ENCODE measurements at places on chromosomes 16 and 17. TPM values are rescaled to one million over a fixed set of nuclear protein-coding genes. Genes with fewer than 3 reads are reported as not detected.

DNA sequence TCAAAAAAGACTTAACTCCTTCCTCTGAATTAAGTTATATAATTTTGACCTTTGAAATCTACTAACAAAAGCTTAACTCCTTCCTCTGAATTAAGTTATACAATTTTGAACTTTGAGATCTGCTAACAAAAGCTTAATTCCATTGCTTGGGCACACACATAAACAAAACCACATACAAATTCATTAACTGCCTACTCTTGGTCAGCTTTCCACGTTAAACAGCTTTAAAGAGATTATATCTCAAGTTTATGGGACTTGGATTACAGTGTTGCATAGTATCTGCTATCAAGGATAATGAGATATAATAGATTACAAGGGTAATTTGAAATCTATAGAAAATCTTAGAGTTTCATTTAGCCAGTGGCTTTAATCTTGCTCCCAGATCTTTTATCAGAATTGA is 23.5 kb downstream of the COX10 start:
- no peak for DNase-seq

DNA sequence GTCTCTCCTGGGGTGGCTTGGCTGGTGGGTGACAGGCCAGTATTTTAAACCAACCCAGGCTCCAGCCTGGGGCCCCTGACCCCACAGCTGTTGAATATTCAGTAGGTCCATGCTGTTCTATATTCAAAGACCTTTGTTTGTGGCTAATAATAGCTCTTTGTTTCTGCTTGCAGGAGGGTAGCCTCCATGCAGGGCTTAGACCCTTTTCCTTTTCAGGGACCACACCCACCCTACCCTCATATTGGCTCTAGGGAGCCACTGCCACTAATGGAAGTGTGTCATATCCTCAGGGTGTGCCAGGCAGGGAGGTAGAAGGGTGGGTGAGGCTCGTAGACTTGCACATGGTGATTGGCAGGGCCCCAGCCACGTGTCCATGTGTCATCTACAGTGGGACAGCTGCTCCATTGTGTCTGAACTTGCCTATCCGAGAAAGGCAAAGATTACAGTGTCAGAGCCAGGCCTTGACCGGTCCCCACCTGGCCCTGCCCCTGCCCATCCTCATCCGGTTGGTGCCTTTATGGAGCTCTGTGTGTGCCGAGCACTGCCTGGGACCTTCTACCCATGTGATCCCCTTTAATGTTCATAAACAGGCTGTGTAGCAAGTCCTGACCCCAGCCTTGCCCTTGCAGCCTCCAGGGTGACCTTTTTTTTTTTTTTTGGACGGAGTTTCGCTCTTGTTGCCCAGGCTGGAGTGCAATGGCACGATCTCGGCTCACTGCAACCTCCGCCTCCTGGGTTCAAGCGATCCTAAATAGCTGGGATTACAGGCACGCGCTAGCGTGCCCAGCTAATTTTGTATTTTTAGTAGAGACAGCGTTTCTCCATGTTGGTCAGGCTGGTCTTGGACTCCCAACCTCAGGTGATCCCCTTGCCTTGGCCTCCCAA is 22.1 kb downstream of the TMC7 start:
- no peak for DNase-seq

DNA sequence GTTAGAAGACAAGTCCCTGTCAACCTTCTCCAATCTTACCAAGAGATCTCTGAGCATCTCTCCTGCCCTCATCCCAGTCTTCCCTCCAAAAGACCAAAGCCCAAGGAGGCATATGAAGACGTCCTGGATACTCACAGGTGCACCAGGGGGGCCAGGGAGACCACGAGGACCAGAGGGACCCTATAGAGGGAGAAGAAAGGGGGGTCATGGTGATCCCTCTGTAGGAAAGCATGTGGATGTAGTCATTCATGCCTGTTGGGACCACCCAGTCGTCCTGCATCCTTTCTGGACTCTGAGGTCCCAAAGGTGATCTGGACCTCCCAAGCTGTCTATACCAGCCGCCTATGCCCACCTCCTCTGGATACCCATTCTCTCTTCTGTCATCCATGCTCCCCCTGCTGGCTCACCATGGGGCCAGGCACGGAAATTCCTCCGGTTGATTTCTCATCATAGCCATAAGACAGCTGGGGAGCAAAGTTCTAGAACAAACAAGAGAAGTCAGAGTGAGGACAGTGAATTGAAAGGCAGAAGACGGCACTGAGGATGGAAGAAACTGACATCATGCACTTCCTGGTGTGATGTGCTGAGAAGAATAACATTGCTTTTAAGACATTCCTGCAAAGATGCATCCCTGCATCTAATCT is 3.3 kb downstream of the COL1A1 start:
- no peak for DNase-seq

GRCh38 chr16:67017421-67017750 is 11.6 kb upstream of the CBFB start:
- no peak for DNase-seq

DNA sequence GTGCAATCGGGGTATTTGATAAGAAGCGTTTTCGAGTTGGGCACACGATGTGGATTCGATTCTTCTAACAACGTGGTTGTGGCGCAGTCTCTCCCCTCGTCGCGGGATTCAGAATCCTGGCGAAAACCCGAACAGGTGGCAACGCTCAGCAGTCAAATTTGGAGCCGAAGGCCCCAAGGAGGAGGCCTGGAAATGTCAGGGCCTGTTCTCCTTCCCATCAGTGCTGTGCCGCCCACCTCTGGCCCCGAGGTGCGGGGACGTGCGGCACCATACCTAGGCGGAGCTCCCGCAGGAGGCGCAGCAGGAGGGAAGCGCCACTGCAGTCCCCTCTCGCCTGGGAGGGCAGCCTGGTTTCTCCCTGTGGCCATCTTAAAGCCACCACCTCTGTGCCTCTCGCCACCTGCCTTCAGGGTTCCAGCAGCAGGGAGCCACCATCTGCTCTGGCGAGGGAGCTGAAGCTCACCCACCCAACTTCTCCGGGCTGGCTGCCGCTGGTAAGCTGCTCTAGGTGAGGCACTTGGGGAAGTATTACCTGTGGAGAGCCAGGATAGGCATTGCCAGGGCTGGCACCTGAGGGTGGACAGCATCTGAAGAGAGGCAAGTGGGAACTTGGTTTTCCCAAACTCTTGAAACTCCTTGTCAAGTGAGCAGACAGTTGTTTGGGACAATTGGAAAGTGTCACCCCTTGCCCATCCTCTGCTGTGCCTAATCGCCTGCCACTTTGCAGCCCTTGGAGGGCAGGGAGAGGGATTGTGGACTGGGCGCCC is 2.6 kb upstream of the AATF start:
- no peak for DNase-seq

GRCh38 chr17:41782142-41782541 is 4.4 kb downstream of the JUP start:
- DNase-seq, result no peak

- DNase-seq, result no peak
These were observed 8.3 kb downstream of the CUEDC1 start for GRCh38 chr17:57946798-57947358.

Gene RNF222
- polyA plus RNA-seq, result 0.11 TPM

Gene ESRP2
- polyA plus RNA-seq, result 45.3 TPM

Gene TPSD1
- polyA plus RNA-seq, result 0.32 TPM

Gene CSF3
- not detected for polyA plus RNA-seq

Gene MT1F
- 53.1 TPM for polyA plus RNA-seq

Gene ARHGDIG
- polyA plus RNA-seq, result 1.2 TPM

Gene UBE2G1
- polyA plus RNA-seq, result 53.6 TPM
